ENCODE measurements at places on chromosomes 3 and 15. TPM values are rescaled to one million over a fixed set of nuclear protein-coding genes. Genes with fewer than 3 reads are reported as not detected.

The FGF12 gene
- total RNA-seq = not detected

The ST3GAL6 gene
- total RNA-seq = 1.3 TPM

The GOLGA6A gene
- total RNA-seq = under 0.01 TPM

The LIPH gene
- total RNA-seq = under 0.01 TPM

The STAC gene
- not detected for total RNA-seq
